Activated T-helper 17 cell treated with anti-CD3 and anti-CD28 coated beads, Interleukin-2, amount 50 U/mL, for 72 hours (primary cell): ENCODE measurements at places on chromosomes 3 and 15. TPM values are rescaled to one million over a fixed set of nuclear protein-coding genes. Genes with fewer than 3 reads are reported as not detected.

The HTR3E gene
- total RNA-seq: not detected

The PCSK6 gene
- 0.56 TPM for total RNA-seq

DNA sequence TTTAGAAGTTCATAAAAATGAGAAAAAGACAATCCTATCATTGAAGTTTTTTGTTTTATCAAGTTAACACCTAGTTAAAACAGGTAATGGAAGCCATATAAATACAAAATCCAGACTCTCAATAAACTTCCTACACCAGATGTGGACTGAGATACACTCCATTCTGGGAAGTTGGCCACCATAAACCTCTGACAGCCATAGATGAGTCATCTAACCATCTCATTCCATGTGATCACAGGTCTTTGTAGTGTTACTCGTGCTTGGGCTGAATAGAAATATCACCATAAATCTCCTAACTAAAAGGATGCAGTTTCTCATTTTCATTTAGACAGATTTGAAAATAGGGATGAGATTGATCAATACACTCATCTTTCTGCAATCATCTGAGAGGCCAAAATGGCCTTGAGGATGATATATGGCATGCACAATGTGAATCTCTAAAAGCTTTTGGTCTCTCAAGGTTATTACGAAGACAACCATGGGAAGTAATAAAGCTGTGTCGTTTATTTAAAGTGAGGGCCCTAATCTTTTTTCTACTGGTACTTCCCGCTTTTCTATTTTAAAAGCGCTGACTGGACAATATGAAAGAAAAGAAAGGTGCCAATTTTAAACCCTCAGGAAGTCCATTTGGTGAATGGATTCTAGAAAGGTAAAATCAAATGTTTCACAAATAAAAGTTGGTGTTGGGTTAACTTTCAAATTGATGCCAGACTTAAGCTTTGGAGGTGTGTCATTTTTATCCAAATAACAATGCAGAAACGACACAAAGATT, 155.5 kb downstream of the POLR2M start:
- no peak overlapping the region for H3K4me3 ChIP-seq
- peaks cover 27% of the 10 kb centered on the region for H3K27me3 ChIP-seq
- no peaks in the 10 kb centered on the region for H3K4me1 ChIP-seq
- no peaks in the 10 kb centered on the region for H3K36me3 ChIP-seq
- ATAC-seq: no peak

- ATAC-seq: no peak
- no peak overlapping the region for H3K27ac ChIP-seq
- H3K4me3 ChIP-seq: no peak overlapping the region
- H3K36me3 ChIP-seq: no peaks in the 10 kb centered on the region
- no peaks in the 10 kb centered on the region for H3K27me3 ChIP-seq
- H3K4me1 ChIP-seq: no peaks in the 10 kb centered on the region
Observed at GRCh38 chr3:118180853-118181252, 853.8 kb downstream of the IGSF11 start.

DNA sequence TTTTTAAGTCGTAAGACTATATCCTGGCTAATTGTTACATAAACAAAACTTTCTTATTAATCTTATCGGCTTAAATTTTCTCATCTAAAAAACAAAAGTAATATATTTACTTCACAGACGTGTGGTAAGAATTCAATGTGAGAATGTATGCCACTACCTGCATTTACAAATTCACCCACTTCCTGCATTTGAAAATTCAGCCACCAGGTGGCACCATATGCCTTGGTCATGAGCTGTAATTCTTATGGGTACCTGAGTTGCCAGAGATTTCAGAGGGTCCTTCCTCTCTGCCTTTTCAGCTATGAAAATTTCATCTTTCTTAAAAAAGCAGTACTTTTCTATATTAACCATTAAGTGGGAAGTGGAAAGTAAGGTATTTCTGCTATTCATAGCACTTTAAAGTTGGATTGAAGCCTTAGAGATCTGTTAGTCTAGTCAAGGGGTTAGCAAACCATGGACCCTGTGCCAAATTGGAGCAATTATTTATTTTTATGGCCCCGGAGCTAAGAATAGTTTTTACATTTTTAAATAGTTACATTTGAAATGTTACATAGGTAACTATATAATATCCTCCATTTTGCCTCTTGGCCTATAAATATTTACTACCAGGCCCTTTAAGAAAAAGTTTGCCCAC, 127.8 kb downstream of the HCN4 start:
- peak; percentile 55 for ATAC-seq
- no peak overlapping the region for H3K4me3 ChIP-seq
- no peaks in the 10 kb centered on the region for H3K4me1 ChIP-seq
- peaks cover 5% of the 10 kb centered on the region for H3K36me3 ChIP-seq

- H3K4me3 ChIP-seq: no peak overlapping the region
- H3K27ac ChIP-seq: no peak overlapping the region
- ATAC-seq: no peak
- H3K4me1 ChIP-seq: peaks cover 10% of the 10 kb centered on the region
- no peaks in the 10 kb centered on the region for H3K36me3 ChIP-seq
- H3K27me3 ChIP-seq: no peaks in the 10 kb centered on the region
Observed at GRCh38 chr3:143273975-143274690, 154.6 kb downstream of the CHST2 start.

DNA sequence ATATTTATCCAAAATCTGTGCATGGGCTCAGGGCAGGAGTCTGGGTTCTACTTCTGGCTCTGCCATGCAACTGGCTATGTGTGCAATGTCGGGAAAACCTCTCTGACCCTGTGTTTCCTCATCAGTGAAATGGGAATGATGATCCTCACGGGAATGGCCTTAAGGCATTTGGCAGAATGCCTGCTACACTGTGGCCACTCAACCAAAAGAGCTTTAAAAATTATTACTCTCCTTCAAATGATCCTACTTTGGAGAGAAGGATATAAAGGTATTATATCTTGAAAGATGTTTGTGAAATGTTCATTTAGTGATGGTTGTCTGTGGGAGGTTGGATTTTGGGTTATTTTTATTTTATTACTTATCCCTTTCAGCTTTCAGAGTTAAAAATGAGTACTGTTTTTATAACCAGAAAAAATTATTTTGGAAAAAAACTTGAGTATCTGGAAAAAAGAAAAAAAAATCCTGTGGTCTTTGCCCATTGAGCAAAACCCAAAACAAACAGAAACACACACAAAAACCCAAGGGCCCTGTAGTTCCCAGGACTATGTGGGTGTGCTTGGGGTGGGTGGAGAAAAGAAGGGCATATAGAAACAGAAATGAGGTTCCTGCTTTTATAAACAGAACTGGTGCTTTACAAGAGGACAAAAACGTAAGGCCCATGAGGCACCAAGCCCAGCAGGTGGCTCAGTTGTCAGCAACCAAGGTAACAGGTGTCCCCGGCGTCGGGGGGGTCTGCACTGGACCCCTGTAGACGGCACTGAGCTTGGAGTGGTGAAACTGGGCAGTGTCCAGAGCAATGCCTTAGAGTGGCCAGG, 22.0 kb downstream of the RGMA start:
- H3K4me1 ChIP-seq: no peaks in the 10 kb centered on the region
- no peak for ATAC-seq
- H3K36me3 ChIP-seq: no peaks in the 10 kb centered on the region
- H3K27me3 ChIP-seq: peaks cover 29% of the 10 kb centered on the region
- H3K4me3 ChIP-seq: no peak overlapping the region

DNA sequence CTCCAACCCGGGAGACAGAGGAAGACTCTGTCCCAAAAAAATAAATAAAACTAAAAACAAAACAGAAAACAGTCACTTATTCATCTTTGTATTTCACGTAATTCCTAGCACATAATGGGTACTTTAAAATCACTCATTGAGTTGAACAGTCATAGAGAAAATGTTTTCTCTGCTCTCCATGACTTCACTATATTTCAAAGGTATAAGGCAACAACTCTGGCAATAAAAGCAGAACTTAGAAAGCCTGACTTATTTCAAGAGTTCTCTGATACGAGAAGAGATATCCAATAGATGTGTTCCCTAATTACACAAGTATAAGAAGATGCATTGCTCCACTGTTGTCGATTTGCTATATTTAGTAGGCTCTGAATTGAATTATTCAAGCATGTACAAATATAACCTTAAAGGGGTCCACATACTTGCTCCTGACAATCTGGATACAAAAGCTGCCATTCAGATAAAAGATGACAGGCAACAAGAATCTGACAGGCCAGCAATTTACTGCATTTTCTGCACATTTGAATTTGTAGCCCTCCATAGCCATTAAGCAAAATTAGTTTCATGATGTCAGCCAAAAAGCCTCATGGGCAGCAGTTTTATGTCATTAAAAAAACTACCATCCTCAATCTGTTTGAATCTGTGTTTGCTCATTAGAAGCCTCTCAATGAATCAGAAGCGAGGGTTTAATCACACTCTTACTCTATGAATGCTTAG, 47.9 kb downstream of the PEAK1 start:
- no peak overlapping the region for H3K4me3 ChIP-seq
- no peaks in the 10 kb centered on the region for H3K36me3 ChIP-seq
- H3K4me1 ChIP-seq: no peaks in the 10 kb centered on the region
- no peak for ATAC-seq

DNA sequence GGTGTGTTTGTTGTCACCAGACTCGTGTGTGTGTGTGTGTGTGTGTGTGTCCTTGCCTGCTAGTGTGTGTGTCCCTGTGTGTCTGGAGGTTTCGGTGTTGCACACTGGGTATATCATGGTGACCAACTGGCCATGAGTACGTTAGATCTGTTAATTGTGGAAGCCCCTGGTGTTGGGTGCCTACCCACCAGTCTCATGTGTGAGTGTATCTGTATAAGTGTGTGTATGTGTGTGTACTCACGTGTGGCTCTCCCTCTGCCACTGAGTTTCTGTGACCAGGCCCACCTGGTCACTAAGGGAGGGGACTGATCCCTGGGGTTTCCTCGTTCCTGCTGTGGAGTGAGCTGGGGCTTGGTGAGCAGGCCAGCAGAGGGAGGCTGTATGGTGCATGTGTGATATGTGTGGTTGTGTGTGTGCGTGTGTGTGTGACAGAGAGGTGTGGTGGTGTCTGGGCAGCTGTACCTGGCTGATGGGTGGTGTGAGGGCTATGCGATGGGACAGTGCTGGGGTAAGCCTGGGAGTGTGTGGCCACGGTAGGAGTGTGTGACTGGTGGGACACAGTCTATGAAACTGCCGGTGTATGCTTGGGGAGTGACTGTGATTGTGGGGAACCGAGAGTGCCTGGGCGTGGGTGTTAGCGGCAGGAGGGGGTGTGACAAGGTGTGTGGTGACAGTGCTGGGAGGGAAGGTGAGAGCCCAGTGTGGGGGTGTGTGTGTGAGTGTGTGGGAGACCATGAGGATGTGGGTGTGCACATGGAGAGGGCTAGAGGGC, 1.8 kb downstream of the PRKCD start:
- no peaks in the 10 kb centered on the region for H3K27me3 ChIP-seq
- peak overlapping the region; percentile 87 for H3K4me3 ChIP-seq
- H3K4me1 ChIP-seq: peaks cover 26% of the 10 kb centered on the region
- peak; percentile 4 for ATAC-seq
